ENCODE measurements at places on chromosomes 3 and 15. TPM values are rescaled to one million over a fixed set of nuclear protein-coding genes. Genes with fewer than 3 reads are reported as not detected.

Gene C3orf22
- not detected for total RNA-seq

Gene LINGO1
- total RNA-seq = not detected

Gene CYP1A2
- not detected for total RNA-seq

Gene DUOXA2
- total RNA-seq = not detected

Gene RBPMS2
- total RNA-seq = not detected

Gene B3GNT5
- 5.8 TPM for total RNA-seq

Gene OR5K2
- not detected for total RNA-seq

Gene CIDEC
- total RNA-seq = 0.17 TPM

Gene PXK
- 54.4 TPM for total RNA-seq

Gene UROC1
- not detected for total RNA-seq

Gene SSUH2
- total RNA-seq = not detected

Gene TBC1D5
- total RNA-seq = 152 TPM

Gene SCN11A
- total RNA-seq = under 0.01 TPM

Gene IL16
- total RNA-seq = 6.1 TPM

Gene CCDC39
- total RNA-seq = 0.17 TPM

Gene RASGRP1
- total RNA-seq = under 0.01 TPM

Gene ZNF502
- 6.0 TPM for total RNA-seq

Gene FBLN2
- 195 TPM for total RNA-seq

Gene STXBP5L
- not detected for total RNA-seq

Gene PLA2G4D
- total RNA-seq = not detected

Gene A4GNT
- not detected for total RNA-seq

Gene CAMP
- not detected for total RNA-seq

Gene SLC22A13
- 1.2 TPM for total RNA-seq

Gene TMCO5A
- total RNA-seq = not detected

Gene DUOXA1
- 0.17 TPM for total RNA-seq

Gene TGM4
- not detected for total RNA-seq

Gene LACTB
- total RNA-seq = 27.3 TPM

Gene TJP1
- 61.7 TPM for total RNA-seq

Gene SLC28A1
- not detected for total RNA-seq

Gene NTRK3
- total RNA-seq = 0.17 TPM

Gene CYP8B1
- total RNA-seq = not detected

Gene GOLIM4
- 69.0 TPM for total RNA-seq
